ENCODE measurements at places on chromosomes 2 and 18.

DNA sequence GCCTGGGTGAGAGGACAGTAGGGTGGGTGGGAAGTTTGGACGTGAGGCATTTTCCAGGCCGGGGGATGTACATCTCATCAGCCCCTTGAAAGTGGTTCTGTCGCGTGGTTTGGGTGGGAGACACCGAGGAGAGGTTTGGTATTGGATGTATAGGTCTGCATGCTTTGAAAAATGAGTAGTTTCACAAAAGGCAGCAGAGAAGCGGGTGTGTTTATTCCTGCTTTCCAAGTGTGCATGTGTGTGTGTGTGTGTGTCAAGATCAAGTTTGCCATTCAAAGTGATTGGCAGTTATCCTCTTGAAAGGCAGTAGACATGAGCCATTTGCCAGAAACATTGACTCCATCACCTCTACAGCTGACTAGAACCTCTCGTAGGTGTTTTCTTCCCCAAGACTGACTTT, 423.1 kb upstream of the POU3F3 start:
- no peak for DNase-seq

DNA sequence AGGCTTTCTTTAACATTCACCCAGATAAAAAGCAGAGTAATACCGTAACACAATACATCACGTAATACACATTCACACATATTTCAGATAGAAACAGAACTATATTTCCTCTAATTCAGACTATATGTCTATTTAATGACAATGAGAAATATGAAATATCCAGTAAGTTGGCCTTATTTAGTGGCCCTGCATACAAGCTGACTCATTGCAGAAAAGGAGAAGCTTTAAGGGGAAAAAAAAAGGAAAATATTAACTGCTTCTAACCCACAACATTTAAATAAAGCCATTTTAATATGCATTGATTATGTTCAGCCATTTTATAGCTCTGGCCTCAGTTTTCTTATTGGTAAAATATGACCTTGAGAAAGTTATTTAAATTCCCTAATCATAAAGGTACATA, 94.8 kb downstream of the PPP1R1C start:
- no peak for DNase-seq

- no peak for DNase-seq
Measured at GRCh38 chr18:34817636-34818035, 107.5 kb downstream of the DTNA start.

DNA sequence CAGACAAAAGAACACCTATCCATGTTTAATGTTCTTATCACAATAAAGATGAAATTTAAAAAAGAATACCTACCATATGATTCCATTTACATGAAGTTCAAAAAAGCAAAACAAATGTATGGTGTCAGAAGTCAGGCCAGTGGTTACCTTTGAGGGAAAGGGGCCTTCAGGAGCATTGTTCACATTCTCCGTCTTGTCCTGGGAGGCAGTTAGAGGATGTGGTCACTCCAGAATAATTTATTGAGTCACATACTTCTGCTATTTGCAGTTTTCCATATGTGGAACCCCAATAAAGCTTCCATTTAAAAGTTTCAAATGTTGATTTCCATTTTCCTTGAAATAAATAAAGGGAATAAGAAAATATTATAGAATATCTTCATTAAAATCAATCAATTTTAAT, 41.6 kb upstream of the POU3F3 start:
- DNase-seq: peak; percentile 82

DNA sequence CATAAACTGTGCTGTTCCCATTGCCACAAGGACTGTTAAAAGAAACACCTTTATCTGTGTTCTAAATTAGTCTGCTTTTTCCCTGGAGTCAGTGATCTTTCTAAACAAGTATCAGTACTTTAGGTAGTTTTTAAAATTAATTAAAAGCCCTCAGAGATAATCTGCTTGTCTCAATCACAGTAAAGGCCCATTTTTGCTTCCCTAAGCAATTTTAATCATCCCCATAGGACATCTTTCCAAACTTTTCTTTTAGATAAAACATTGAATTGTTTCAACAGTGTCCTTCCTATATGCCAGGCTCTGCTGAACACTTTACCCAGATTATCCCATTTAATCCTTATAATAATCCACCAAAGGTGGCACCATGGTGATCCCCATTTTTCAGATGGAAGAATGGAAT, 3.9 kb downstream of the ERICH2 start:
- DNase-seq: no peak

DNA sequence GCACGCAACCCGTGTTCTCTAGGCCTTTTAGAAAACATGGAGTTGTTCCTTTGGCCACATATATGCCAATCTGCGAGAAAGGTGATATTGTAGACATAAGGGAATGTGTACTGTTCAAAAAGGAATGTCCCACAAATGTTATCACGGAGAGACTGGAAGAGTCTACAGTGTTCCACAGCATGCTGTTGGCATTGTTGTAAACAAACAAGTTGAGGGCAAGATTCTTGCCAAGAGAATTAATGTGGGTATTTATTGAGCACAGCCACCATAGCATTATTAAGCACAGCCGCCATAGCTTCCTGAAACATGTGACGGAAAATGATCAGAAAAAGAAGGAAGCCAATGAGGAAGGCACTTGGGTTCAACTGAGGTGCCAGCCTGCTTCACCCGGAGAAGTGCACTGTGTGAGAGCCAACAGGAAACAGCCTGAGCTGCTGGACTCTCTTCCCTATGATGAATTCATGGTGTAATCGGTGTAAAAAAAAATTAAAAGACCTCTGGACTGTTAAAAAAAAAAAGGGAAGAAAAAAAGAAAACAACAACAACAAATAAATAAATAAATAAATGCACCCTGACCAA, 29.0 kb upstream of the REL start:
- no peak for DNase-seq

All from kidney tubule cell (primary cell).